ENCODE measurements at places on chromosomes 16 and 17.
A peak's percentile ranks its signal among the peaks of the same experiment; 100 is the strongest.

DNA sequence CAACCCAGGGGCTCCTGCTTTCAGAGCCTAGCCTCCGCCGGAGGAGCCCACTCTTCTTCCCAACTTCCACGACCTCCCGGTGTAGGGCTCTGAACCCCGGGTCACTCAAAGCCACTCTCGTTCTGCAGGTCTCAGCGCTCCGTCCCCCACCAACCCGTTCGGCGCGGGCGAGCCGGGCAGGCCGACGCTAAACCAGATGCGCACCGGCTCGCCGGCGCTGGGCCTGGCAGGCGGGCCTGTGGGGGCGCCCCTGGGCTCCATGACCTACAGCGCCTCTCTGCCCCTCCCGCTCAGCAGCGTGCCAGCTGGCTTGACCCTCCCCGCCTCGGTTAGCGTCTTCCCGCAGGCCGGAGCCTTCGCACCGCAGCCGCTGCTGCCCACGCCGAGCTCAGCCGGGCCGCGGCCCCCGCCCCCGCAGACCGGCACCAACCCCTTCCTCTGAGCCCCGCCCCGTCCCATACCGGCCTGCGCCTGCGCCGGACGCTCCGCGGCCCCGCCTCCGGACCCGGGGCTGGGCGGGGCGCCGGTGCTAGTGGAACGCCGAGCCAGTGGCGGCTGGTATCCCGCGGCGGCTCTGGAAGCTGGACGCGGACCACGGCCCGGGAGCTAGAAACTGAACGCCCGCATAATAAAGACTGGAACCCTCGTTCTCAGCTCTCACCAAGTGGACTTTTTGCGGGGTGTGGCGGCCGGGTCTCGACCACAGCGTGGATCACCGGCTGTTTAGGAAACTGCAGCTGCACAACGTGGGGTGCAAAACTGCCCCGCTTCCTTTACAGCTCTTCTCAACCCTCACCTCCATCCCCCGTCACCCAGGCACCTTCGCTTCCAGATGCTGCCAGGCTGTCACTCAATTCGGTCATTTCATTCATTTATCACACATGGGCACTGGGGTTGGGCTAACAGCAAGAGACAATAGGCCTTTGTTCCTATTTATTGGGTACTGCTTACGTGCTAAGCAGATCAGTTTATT lies 5.0 kb upstream of the SPATA20 start:
- peak; percentile 90 for DNase-seq

- no peak for DNase-seq
These were observed 7.8 kb upstream of the C1QBP start for GRCh38 chr17:5446786-5447185.

- DNase-seq, result no peak
These were observed 23.2 kb downstream of the DYNC1LI2 start for GRCh38 chr16:66728117-66728787.

- DNase-seq, result no peak
These were observed 24.5 kb upstream of the NKD1 start for GRCh38 chr16:50523710-50524109.

DNA sequence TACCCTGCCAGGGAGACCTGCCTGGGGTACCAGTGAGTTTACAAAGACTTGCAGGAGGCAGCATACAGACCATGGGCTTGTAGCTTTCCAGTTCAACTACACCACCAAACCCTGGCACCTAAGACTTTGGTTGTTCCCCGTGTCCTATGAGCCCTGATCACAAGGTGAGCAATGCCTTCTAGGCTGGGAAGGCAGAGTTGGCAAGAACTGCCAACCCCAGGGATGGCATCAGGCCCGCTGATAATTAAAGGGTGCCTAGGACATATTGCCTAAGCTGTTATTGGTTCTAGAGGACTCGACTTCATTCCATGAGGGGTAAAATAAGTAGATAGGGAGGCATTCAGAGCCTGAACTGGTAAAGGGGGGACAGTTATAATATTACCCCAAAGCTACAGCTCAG lies 41.3 kb downstream of the CDH13 start:
- no peak for DNase-seq

DNA sequence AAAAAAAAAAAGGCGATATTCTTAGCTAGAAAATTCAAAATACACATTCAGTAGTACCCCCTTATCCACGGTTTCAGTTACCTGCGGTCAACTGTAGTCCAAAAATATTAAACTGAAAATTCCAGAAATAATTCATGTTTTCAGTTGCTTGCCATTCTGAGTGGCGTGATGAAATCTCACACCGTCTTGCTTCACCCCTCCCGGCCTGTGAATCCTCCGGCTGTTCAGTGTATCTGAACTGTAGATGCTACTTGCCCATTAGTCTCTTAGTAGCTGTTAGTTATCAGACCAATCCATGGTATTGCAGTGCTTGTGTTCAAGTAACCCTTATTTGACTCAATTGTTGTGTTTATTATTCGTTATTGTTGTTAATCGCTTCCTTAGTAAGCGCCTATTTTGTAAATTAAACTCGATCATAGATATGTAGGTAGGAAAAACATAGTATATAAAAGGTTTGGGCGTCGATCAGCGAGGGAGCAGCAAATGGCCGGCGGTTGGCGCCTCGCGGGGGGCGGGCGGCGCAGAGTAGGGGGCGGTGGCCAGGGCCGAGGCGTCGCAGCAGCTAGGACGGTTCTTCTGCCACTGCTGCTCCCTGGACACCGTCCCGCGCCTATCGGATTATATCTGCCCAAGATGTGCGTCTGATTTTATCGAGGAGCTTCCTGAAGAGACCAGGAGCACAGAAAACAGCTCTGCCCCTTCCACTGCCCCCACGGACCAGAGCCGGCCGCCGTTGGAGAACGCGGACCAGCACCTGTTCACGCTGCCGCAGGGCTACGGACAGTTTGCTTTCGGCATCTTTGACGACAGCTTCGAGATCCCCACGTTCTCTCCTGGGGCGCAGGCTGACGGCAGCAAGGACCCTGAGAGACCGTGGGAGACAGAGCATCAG lies 39.8 kb upstream of the AKAP1 start:
- DNase-seq, result no peak

DNA sequence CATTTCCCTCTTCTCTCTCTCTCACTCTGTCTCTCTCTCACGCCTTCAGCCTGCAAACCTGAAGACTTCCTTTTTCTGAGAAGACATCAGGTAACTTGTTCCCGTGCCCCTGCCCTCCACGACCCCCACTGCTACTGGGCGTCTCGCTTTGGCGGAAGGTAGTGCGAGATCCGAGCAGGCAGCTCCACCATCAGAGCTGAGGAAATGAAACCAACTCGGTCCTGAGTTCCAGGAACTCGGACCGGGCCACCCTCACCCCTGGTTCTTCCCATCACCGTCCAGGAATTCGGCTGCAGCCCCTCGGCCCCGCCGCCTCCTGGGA lies 585 bp downstream of the MLKL start:
- no peak for DNase-seq

DNA sequence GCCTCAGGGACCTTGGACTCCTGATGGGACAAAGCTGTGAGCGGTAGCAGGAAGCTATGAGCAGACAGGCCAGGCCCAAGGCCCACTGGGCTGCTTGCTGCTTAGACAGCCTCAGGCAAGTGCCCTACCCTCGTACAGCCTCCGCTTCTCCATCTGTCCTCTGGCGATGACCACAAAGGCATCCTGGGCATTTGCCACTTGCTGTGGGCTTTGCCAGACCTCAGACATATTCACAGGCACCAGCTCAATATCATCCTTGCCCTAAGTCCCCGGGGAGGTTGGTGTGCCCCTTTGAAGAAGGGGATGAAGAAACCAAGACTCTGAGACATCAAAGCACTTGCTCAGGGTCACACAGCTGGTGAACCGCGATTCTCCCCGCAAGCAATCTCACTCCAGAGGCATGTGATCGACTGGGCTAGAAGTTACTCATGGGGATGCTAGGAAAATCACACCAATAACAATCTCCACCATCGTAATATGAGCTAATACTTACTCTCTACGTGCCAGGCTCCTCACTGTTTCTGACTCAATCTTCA lies 21.7 kb downstream of the PPL start:
- no peak for DNase-seq

- DNase-seq, result peak; percentile 73
These were observed at the start of gene ACSM5 for GRCh38 chr16:20409398-20410120. ACSM5 (plus strand) TSS chr16:20409534; CDS start chr16:20411485, 1,951 bp downstream.

- DNase-seq, result no peak
These were observed 95.1 kb downstream of the SOX9 start for GRCh38 chr17:72215928-72216327.

- DNase-seq, result no peak
These were observed 72.2 kb downstream of the SSH2 start for GRCh38 chr17:29857823-29858222.

DNA sequence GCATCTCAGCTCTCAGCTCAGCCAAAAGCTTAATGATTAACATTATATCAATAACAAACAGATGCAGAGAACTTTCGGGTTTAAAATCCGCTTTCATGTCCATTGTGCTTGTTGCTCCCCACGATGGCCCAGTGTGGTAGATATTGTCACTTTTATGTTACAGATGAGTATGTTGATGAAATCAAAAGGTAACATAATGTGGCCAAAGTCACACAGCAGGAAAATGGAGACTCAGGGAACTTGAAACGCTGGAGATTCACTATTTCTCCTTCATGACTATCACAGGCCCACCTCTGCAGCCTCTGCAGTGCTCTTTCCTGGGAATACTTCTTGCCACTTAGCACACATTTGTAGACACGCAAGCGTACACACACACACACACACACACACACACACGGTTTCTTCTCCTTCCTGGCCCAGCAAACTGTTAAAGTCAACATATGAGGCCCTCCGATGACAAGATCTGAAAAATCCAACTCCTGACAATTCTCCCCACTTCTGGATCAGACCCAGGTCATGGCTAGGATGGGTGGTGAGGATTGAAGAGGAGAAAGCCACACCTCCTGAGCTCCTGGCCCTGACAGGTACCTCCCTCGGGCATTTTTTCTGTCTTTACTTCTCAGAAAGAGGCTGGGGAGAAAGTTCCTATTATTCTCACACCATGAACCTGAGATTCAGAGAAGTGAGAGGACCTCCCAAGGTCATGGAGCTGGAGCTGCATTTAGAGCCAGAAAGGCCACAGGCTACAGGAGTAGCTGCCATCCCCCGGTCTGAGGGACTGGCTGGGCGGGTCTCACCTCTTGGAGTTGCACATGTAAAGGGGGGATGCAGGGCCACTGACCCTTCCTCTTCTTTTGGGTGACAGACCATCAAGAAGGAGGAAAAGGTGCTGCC lies 9.7 kb downstream of the DRC7 start:
- DNase-seq, result no peak

DNA sequence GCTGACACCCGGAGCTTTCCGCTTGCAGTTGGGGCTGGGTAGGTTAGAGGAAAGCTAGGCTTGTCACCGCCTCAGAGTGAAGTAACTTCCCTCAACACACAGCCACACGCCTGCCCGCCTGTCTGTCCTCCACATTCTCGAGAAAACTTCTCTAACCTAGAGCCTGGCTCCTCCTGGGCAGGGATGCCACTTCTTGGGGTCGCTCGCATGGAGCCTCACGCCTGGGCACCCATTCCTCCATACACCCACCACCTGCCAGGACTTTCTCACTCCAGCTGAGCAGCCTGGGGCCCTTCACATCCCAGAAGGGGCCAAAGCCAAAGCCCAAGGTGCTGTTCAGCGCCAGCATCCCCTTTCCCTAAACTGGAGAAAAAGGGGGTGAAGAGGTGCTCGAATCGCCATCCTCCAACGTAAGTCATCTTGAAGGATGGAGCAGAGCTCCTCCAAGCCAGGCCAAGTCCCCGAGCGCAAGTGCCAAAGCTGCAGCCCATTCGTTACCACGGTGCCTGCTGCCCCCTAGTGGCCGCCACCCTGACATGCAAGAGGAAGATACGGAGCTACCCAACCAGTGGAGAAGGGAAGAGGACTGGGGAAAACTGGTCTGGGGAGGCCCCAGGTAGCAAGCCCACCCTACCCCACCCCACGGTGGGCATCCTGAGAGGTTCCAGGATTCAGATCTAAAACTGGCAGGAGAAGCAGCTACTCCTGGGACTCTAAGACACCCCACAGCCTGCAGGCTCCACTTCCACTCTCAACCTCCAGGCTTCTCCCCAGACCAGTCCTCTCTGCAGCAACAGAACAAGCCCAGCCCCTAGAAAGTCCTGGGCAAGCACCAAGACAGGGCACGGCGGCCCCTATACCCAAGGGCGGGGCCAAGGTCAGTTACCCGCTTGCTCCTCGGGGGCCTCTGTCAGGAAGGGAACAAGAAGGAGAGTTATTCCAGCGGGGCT lies 63.1 kb downstream of the MYO18A start:
- peak; percentile 78 for DNase-seq

- peak; percentile 91 for DNase-seq
These were observed 12.1 kb downstream of the HSD3B7 start for GRCh38 chr16:30996985-30997724.

GRCh38 chr17:49482144-49482817 lies 12.8 kb upstream of the NGFR start:
- no peak for DNase-seq

- peak; percentile 40 for DNase-seq
These were observed 25.6 kb downstream of the WIPI1 start for GRCh38 chr17:68431661-68432071.

- DNase-seq, result no peak
These were observed 55.0 kb upstream of the GSE1 start for GRCh38 chr16:85557971-85558657.

DNA sequence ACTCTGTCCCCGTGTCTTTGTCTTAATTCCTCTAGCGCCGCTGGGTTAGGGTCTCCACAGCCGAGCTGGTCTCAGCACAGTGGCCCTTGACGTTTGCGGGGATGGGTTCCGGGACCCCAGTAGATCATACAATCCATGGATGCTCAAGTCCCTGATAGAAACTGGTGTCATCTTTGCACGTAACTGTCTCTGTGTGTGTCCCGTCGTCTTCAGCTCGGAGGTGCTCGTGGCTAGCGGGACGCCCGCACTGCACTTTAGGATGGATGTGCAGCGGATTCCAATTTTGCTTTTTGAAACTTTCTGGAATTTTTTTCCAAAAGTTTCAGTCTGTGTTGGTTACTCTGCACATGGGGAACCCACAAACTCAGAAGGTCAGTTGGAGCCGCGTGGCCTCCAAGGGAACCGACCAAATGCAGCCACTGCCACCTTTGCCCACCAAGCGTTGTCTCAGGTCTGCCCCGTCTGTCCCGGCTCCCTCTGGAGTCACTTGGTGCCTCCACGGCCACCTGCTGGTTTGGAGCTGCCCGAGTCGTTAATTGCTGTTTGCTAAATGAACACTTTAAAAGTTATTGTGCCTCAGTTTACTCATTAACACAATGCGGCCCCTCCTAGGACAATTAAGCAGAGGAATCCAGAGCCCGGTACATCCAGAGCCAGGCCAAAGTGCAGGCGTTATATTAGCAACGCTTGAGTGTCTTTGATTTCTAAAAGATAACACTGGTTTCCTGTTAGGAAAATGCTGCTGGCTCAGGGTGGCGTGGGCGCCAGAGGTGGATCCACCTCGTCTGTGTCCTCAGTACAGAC lies 5.3 kb upstream of the DPEP1 start:
- DNase-seq, result no peak

- DNase-seq, result no peak
These were observed 7.1 kb downstream of the USP31 start for GRCh38 chr16:23141959-23142740.

All from tibial artery (tissue), 4 donors.